Stimulated activated CD4-positive, alpha-beta T cell treated with anti-CD3 and anti-CD28 coated beads, Interleukin-1b, Interleukin-23, amount 100 ng/mL, for 1 hour (primary cell): ENCODE measurements at places on chromosomes 3 and 15.
A peak's percentile ranks its signal among the peaks of the same experiment; 100 is the strongest.

GRCh38 chr15:91192690-91193377 is 92.8 kb downstream of the SV2B start:
- no peak for DNase-seq

DNA sequence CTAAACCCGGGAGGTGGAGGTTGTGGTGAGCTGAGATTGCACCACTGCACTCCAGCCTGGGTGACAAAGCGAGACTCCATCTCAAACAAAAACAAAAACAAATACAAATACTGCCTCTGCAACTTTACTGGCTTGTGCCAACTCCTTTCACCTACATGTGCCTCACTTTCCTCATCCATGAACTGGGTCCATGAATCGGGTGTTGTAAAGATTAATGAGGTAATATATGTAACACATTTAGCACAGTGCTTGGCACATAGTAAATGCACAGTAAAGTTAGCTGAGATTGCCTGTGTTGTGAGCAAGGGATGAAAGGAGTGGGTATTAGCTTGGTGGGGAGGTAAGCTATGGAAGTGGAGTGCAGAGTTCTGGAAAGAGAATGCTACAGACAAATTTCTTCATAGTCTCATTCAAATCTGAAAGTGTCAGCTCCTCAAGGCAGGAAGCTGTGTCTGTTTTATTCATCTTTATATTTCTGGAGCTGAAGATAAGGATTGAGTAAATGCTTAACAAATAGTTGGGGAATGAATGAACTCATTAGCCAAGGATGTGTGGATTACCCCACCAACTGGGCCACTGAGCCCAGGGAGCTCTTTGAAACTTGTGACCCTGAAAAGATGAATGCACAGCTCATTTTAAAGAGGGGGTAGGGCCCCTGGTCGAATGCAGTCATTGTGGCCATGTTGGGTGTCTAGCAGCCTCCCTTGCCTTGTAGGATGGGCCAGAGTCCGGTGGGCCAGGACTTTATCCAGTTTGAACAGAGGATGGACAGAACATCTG is 7.7 kb upstream of the CDCP1 start:
- no peak for DNase-seq

DNA sequence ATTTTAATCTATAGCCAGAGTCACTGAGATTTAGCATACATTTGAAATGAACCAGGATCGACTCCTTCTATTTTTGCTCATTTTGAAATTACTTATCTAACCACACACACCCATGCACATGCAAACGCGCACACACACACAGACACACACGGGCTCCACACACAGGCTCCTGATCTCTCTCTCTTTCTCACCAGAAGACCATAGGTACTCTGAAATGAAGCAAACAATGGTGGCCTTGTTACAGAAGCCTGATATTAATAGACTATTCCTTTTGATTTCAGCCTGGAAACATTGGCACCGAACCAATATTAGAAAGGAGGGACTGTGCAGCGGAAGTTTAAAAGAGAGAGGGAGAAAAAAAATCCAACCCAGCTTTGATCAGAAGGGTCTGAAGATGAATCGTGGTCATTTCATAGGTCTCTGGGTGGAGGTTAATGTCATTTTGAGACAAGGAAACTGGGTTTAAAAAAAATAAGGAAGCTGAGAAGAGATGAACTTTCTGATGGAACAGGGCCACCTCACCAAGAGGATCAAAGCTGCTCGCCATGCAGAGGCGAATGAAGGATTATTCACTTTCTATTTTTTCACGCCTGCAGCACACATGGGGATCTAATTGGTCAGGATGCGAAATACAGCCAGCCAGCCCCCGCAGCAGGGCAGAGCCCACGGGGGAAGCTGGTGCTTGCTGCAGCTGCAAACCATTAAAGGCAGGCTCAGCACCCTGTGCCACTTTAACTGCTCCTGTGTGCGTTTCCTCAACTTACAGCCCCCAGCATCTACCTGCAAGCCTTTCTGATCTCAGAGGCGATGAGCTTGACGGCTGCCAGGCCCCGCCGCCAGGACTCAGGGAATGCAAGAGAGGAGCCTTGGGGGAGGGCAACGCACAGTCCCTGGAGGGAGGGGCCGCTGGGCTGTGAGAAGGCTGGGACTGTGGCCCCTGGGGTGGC is 88.8 kb downstream of the HES1 start:
- no peak for DNase-seq

GRCh38 chr15:53627279-53627678 is 132.2 kb downstream of the WDR72 start:
- no peak for DNase-seq

- DNase-seq = no peak
These were observed 284.3 kb downstream of the UACA start for GRCh38 chr15:70479056-70479455.

- no peak for DNase-seq
These were observed 245.7 kb downstream of the ADAMTSL3 start for GRCh38 chr15:83899670-83900069.

GRCh38 chr15:101359365-101359947 is 64.4 kb upstream of the SNRPA1 start:
- no peak for DNase-seq

GRCh38 chr3:119120480-119120879 is 25.5 kb upstream of the TEX55 start:
- DNase-seq = no peak

GRCh38 chr3:66139415-66139814 is 81.4 kb upstream of the SLC25A26 start:
- no peak for DNase-seq

DNA sequence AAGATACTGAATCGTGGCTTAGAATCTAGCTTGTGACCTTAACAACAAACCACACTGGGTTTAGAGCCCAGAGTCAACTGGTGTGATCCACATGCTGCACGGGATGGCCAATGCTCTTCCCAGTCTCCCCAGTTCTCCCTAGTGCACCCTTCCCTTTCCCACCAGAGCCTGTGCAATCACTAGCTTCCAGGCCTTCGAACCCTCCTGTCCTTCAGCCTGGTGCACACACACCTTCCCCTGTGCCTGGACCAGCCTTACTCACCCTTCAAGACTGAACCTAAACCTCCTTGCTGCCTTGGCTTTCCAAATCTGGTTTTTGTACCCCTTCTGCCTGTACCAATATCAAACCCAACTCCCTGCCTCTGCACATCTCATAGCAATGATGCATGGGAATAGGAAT is 43.8 kb downstream of the WNT5A start:
- no peak for DNase-seq

DNA sequence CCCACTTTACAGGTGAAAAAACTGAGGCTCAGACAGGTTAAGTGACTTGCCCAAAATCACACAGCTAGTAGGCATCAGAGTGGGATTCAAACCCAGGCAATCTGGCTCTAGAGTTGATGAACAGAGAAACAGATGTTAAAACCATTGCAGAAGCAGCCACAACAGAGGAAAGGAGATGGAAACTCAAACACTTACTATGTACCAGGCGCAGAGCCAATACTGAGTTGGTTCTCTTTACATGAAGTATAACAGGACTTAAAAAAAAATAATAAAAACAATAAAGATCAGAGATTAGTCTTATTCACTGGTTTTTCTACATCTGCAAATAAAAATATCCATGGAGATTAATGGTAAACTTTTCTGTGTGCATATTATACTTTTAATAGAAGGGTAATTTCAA is 84.9 kb upstream of the SPATA12 start:
- no peak for DNase-seq

DNA sequence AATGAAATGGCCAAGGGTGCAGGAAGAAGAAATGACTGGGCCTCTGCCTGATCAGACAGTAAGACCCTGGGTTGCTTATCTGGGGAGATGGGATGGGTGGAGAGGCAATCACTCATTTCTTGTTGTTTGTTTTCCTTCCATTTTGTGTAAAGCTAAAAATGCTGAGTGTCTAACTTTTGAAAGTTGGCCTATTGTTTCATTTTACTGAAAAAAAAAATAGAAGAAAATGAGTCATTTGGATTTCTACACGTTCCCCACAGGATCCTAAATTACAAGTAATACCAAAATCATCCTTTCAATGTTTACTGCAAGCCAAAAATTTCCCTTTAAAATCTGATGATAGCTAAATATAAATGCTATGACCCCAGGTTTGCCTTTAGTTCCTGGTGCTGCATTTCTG is 30.6 kb downstream of the PTX3 start:
- DNase-seq = no peak

DNA sequence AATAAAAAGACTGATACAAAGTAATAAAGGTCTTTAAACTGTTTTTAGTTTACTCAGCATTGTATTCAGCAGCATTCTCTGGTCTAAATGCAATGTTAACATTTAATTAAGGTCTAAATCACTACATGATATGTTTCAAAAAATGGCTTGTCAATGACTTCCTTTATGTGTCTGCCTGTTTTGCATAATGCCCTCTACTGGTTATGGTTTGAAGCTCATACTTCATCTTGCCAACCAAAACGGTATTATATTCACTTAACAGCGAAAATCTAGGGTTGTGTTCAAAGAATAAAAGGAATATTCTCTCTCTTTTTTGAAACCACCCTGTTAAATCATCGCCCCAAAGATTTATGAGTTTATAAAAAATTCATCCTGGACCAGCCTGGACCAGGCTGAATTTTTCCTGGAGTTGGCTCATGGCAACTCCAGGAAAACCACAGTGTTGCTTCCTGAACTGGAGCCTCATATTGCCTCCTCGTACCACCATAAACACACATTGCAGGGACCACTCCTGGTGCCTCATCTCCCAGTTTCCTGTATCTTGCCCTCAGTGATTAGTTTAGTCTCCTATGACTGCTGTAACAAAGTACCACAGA is 6.7 kb upstream of the NCEH1 start:
- no peak for DNase-seq

- no peak for DNase-seq
These were observed 36.5 kb downstream of the DZIP1L start for GRCh38 chr3:138078901-138079344.

DNA sequence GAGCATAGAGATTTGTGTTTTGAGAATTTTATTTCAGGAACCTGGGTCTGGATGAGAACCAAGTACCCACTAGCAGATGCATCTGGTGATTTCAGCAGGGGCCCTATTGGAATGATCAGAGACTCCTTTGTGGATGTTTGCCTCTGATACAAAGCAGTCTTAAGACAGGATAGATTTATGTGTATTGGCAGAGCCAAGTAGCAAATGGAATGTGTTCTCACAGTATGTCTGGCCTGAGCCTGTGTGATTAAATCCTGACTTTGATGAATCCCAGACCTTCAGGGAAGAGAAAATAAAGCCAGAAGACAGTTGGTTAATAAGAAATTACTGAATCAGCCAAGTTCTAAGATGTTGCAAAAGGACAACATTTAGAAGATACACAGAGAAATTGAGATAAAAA is 755.5 kb upstream of the SEMA6D start:
- no peak for DNase-seq

GRCh38 chr15:99645951-99646350 is 80.2 kb downstream of the MEF2A start:
- no peak for DNase-seq

- DNase-seq = peak; percentile 11
These were observed 72.9 kb downstream of the RPL39L start for GRCh38 chr3:187066228-187066995.

DNA sequence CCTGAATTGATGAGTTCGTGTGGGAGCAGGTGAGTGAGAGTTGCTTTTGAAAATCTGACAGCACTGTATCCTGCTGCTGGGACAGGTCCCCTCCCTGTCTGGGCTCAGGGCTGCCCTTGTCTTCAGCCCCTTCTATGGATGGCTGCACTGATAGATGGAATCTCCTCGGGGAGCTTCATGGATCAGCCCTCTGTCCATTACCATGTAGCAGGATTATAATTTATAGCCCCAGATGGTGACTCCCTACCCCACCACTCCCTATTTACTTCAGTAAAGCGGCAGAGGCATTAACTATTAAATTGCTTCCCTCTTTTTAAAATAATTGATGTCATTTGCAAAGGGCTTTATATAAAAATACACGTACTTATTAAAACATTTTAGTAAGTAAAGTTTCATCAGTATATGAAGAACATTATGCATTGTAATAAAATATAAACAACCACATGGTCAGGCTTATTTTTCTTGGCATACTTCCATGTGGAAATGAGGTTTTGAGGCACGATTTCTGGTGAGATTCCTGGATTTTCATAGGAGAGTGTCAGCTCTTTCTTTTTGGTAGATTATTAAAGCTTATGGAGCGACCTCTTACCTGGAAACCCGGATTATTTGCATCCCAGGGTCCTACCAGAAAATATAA is 38.5 kb downstream of the MAP3K13 start:
- DNase-seq = no peak
